ENCODE measurements at places on chromosomes 11 and 22.

DNA sequence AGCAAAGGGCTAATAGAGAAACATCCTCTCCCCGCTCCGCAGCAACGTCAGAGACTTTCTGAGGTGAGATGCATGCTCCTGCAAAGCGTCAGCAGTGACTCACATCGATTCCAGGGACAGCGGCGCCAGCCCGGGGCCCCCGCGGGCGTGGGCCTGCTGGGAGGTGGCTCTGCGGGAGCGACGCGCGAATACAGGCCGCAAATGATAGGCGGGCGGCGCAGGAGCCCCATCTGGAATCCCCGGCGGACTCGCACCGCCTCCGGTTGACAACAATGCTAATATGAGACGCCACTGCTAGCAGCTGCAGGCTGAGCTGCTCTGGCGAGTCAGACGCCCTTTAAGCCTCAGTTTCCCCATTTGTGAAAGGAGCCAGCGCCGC lies 557 bp downstream of the RANGAP1 start:
- peak; percentile 98 for DNase-seq

GRCh38 chr11:117084992-117085391 lies 13.2 kb downstream of the SIK3 start:
- no peak for DNase-seq

DNA sequence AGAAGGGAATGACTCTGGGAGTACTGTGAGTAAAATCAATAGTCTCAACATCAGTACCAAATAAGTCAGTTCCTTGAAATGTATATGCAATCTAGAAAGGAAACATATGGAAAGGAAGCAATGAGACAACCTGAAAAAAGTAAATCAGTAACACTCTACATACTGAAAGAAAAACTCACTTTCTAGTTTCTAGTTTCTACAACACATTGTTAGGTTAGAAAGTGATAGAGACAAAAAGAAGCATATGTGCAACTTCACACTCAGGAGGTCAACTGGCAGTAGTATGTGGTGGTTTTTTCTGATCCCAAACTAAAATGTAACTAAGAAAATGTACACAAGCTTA lies 156.5 kb upstream of the SOX6 start:
- DNase-seq: no peak

- no peak for DNase-seq
Observed at GRCh38 chr11:19770277-19770676, 57.6 kb downstream of the NAV2 start.

- peak; percentile 60 for DNase-seq
Observed at GRCh38 chr11:92627615-92628256, 341.7 kb upstream of the MTNR1B start.

- no peak for DNase-seq
Observed at GRCh38 chr11:134036492-134037045, 32.3 kb upstream of the JAM3 start.

DNA sequence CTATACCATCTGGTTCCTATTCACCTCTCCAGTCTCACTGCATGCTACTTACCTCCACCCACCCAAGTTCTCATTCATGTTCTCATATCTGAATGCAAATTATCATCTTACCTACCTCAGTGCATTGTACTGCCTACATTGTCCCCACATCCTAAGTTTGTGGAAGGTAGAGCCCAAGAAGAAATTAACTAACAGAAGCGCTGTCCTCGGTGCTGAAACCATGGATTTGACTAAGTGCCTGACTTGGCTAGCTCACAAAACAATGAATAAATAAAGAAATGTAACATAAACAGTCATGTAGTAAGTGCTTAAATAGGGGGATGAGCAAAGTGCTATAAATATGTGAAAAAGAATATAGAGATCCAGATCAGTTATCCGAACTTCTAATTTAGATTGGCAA lies 63.2 kb downstream of the GRIA4 start:
- DNase-seq: peak; percentile 64

DNA sequence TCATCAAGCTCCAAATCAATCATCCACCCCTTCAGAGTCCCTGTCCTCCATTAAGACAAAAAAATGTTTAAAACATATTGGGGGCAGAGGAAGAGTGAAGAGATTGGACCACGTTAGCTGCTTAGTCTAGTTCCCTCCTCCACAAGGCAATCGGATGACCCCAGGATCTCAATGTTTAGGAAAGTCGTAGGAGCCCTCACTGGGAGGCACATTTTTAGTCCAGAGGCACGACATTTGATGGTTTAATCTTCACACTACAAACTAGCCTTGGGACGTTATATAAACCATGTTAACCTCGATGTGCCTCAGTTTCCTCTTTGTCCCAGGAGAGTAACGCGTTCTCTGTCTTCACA lies 588 bp upstream of the FAT3 start:
- DNase-seq: no peak

GRCh38 chr22:50733521-50734342 lies 4.3 kb upstream of the ACR start:
- DNase-seq: peak; percentile 39
